ENCODE measurements at places on chromosomes 7 and 10.

DNA sequence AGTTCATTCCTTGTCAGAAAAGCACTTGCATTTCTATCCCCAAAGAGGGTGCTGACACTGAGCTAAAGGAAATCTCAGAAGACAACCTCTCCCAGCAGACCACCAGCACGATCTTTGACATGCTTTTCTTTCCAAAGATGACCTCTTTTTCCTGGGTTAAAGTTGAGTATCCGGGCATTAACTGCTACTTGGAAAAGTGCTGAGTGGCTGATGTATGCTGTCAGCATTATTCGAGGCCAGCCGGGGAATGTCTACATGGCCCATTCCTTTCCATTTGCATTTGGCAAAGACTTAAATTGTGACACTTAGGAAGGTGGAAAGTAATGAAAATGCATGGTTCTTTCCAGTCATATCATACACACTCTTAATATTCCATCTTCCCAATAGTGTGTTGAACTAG is 90.6 kb upstream of the SKAP2 start:
- no peak for DNase-seq

DNA sequence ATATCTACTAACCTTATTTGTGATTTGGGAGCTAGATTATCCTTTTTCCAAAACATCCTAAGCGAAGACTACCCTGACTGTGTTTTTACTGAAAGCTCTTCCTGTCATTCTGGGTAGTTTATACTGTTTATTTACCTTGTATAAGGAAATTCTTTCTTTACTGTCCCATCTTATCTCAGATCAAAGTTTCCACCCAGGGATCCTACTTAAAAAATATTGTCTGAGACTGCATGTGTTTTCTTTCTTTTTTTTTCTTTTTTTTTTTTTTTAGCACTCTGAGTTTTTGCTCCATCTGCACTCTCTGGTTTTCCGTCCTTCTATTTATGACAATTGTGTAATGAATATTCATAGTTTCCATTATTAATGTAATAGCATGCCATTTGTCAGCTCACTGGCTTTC is 26.5 kb downstream of the CDK14 start:
- DNase-seq: no peak

GRCh38 chr7:43925984-43926797 is at the start of gene UBE2D4:
TSS of gene UBE2D4 (plus strand) at chr7:43926436. CDS start at chr7:43926533, 97 bp downstream.
- peak; percentile 96 for DNase-seq

GRCh38 chr10:71582019-71582418 is 137.6 kb downstream of the C10orf105 start:
- DNase-seq: no peak

GRCh38 chr7:148264933-148265557 is 325.5 kb upstream of the C7orf33 start:
- peak; percentile 54 for DNase-seq

DNA sequence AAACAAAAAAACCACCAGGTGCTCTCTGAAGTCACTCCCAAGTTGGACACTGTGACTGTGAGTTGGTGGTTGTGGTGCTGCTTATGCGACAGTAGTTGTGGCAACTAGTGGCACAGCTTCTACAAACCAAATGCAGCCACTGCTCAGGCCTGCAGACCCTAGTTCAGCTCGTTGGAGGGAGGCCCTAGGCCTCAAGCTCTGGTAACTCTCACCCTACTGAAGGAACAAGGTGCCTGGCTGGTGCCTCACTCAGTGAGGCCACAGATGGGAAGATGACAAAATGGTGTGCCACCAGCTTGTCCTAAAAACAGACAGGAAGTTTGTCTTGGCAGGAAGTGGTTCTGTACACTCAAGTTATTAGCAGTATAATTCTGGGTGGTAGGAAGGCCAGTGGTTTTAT is 45.3 kb upstream of the RAPGEF5 start:
- no peak for DNase-seq

- no peak for DNase-seq
Measured at GRCh38 chr10:71210542-71210871, 1.9 kb upstream of the UNC5B start.

DNA sequence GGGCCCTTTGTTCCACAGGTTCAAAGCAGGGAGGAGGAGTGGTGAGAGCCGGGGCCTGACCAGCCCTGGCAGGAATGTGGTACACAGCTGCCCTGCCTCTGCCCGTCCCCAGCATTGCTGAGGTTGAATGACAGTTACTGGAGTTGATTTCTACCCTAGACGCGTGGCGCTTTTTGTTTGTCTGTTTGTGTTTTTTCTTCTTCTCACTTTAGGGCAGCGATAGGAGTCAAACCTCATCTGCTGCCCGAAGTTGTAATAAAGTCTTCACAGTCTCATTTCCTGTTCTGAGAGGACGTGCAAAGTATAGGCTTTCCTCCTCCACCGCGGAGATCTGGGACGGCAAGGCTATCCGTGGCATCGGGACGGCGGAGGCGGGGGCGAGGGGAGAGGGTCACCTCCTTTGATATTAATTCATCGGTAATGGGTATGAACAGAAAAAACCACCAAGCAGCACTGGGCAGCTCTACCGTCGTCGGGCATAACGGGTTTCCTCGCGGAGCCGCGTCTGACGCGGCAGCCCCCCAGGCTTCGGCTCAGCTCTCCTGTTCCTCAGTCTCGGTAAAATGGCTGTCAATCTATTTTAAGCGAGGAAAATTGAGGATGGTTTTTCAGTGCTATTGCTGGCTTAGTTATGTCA is 160.8 kb downstream of the LRMDA start:
- no peak for DNase-seq

DNA sequence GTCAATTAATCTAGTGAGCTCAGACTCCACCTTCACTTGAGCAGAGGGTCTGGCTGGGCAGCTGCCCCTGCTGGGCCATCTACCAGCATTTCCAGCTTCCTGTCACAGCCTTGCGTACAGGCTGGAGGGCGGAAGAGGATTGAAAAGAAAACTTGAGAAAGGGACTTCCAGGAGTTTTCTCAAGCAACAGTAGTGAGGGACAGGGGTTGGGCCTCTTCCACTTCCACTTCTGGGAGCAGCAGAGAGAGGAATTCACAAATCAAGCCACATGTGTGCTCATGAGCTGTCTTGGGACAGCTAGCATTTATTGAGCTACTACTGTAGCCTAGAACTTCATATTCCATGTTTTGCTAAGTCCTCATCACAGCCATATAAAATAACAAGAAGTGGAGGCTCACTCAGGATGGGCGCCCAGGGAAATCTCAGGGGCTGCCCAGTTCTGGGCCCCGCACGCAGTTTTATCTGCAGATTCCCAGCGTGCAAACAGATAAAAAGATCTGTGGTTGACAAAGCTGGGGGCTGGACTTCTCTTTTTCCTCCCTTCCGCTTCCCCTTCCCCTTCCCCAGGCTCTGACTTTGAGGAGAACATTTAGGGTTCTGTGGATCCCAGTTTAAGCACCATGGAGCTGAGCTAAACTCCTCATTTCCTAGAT is 135.8 kb downstream of the RGS10 start:
- no peak for DNase-seq

DNA sequence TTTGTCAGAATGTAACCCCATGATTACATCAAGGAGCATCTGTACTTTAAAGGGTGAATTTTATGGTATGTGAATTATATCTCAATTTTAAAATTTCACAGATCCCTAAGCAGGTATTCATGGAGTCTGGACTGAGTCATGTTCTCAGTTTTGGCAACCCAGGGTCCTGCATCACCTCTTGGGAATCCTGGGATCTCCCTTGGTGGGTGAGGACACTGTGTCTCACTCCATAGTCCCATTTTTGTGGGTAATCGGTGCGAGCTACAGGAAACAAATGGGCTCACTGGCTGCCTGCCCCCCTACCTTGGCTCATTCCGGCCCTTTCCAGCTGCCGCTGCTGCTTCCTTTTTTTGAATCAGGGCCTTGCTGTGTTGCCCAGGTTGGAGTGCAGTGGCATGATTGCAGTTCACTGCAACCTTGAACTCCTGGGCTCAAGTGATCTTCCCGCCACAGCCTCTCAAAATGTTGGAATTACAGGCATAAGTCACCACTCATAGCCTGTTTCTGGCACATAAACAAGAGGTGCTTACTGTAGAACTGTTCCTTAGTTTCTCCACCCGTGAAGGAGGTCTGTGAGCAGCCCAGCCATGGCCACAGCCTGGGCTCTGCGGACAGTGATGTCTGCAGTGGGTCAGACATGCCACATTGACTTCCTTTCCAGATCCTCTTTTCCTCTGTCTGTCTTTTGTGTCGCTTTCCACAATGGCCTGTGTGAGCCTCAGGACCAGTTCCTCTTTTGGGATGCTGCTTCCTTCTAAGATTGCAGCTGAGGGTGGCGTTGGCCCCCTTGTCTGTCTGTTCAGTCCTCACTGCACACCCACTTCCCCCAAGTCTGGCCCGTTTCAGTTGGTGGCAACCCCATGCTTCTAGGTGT is 14.5 kb downstream of the PALD1 start:
- DNase-seq: no peak

GRCh38 chr7:17983221-17984062 is 43.1 kb upstream of the SNX13 start:
- DNase-seq: no peak

DNA sequence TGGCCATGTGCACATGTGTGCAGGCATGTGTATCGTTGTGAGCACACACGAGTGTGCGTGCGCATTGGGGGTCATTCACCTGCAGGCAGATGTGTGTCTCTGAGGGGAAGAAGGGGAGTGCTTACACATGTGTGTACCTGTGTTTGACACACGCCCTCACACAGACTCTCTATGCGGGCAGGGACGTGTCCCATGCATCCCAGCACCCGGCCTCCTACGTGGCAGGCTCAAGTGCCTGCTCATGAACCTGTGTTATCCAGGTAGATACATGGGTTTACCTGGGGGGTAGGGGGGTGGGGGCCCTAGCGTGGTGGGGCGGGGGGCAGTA is 18.6 kb downstream of the KCP start:
- DNase-seq: no peak

GRCh38 chr7:26532471-26532870 is 240.8 kb downstream of the SNX10 start:
- DNase-seq: no peak
